ENCODE measurements at places on chromosomes 5 and 9.
A peak's percentile ranks its signal among the peaks of the same experiment; 100 is the strongest.

- no peak for DNase-seq
Measured at GRCh38 chr5:78377056-78377717, 16.8 kb downstream of the SCAMP1 start.

DNA sequence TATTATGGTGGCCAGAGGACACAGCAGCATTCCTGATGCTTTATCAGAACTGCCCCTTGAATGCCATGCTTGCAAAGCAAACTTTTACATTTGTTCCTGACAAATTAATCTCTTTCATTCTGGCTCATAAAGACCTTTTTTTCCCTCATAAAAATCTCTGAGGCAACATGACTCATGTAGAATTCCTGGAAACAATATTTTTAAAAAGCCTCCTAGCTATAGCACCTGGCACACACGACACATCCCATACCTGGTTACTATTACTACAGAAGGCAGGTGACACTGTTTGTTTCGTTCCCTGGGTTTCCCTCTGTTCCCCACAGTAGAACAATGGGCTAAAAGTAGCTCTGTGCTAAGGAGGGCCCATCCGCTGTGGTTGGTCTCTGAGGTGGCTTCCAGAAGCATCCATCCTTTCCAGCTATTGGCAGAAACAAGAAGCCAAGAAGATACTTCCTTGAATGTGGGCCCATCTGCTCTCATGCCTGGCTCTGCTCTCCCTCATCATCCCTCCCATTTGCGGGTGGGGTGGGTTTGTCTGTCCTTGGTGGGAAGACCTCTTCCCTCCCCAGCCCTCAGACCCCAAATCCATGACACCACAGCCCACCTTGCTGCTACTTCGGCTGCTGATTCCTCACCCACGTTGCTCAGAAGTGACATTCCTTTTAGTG, 59.1 kb downstream of the GALNT12 start:
- no peak for DNase-seq

- no peak for DNase-seq
Measured at GRCh38 chr9:137989156-137989555, 111.6 kb downstream of the CACNA1B start.

DNA sequence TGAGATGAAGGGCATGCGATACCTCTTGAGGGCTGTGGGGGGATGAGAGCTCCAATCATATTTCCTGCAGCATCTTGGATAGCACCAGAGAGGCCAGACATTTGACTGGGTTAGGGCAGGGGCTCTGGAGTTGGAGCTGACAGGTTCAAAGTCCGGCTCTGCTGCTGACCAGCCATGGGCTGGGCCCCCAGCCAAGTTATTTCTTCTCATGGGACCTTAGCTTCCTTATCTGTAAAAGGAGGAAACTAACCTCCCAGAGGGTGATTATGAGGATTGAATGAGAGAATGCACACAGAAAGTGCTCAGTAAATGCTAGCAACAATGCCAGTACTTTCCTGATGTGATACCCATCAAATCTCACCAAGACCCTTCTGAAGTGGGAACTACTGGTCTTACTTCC, 65.2 kb upstream of the SLC25A51 start:
- no peak for DNase-seq

GRCh38 chr5:141800617-141801016, 77.6 kb downstream of the PCDH1 start:
- DNase-seq: no peak

DNA sequence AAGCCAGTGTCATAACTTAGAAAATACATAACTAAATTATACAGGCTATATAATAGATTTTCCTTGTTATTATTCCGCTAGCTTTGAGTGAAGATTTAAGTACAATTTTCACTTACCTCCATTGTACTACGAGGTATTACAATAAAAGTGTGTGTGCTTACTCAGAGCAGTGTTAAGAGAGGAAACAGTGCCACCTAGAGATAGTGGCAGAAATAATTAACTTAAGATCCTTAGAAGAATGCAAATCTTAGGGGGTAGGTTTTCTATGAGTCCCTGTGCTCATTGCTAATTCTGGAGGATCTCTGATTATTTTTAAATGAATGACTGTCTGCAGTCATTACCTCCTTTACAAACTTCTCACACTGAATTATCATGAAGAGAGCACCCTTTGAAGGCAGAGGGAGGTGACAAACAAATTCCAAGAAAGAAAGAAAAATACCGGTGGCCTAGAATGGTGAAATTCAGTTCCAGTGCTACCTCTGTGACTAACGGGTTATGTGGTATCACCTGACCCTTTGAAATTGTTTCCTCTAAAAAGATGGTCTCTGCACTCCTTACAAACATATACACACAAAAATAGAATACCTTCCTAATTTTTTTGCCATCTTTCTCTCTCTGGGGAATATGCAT, 379.8 kb downstream of the TRIM36 start:
- peak; percentile 72 for DNase-seq

DNA sequence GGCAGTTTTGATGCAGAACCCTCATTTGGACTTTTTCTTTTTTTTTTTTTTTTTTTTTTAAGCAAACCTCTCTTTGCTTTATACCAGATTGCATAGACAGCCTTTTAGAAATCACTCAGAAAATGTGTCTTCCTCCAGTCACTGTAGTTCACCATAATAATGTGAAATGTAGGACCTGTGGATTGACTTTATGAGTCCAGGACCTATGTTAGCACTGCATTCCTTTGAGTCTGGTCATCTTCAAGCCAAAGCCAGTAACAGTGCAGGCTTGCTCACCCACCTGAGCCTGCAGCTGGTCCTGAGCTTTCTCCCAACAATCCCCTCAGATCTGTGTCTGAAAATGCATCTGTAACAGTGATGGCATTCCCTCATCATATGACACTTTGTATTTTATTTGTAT, 110.7 kb upstream of the NFIL3 start:
- no peak for DNase-seq

DNA sequence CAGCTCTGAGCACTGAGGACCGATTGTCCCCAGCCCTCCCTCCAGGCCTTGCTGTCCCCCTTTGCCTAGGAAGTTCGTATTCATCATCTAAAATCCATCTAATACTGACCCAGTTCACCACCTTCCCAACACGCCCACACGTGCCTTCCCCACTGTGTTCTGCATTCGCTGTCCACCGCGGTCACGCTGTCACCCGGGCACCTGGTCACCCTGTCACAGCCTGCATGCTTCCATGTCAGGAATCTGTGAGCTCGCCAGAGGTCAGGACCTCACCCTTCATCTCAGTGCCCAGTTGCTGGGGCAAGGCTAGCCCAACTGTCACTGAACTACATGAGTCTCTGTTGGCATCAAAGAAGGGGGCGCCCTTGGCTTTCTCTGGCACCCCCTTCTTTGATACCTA, 82.9 kb upstream of the RUFY1 start:
- no peak for DNase-seq

GRCh38 chr9:87854580-87854955, 28.1 kb upstream of the SPATA31E1 start:
- DNase-seq: no peak

GRCh38 chr9:137646341-137646740, 27.5 kb downstream of the EHMT1 start:
- no peak for DNase-seq

GRCh38 chr9:76657265-76657664, 107.0 kb upstream of the PCA3 start:
- DNase-seq: no peak

- DNase-seq: no peak
Measured at GRCh38 chr5:52469835-52470234, 317.9 kb upstream of the ITGA1 start.

DNA sequence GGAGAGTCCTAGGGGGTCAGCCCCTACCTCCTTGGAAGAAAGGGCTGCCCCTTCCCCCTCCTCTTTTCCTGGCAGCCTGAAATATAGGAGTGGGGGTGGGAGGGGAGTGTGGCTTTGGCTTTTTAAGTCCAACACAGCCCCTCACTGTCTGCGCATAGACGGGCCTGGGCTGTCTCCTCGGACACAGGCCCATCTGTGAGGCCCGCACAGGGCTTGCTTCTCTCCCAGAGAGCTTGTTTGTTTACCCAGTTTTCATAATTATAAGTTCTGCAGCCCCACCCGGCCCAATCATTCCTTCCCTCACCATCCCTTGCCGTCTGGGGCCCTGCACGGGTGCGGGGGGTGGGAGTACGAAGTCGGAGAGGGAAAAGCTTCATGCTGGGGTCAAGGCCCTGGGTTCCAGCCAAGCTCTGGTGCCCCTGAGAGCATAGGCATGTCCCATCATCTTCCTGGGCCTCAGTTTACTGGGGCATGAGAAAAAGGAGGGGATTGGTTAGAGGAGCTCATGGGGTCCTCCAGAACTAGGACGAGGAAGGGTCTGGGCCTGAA, 54.0 kb upstream of the STXBP1 start:
- DNase-seq: no peak

GRCh38 chr9:19381656-19382055, 1.6 kb upstream of the RPS6 start:
- DNase-seq: no peak

DNA sequence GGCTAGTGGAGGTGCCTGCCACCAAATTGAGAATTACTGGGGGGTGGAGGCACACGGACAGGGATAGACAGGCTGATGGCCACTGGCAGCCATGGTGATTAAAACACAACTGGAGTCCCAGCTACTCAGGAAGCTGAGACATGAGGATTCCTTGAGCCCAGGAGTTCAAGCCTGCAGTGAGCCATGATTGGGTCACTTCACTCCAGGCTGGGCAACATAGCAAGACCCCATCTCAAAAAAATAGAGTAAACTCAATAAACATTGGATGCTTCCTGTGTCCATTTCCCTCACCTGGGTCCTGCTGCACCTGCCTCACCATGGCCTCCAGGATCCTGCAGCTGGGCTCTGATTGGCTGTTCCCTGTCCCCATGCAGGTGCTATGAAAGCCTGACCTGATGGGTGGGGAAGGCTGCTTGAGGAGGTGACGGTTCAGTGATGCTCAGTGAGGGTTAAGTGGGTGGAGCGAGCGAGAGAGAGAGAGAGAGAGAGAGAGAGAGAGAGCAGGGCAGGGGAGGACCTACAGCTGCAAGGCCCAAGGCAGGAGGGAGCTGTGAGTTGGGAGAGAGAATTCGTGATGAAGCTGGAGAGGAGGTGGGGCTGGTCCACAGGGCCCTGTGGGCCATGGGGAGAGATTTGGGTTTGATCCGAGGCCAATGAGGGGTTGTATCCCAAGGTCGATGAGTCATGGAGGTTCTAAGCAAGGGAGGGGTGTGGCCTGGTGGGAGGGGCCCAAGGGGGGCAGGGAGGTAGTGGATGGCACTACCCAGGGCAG, 36.7 kb upstream of the FUBP3 start:
- DNase-seq: no peak

Data from neural progenitor cell (in vitro differentiated cells).